ENCODE measurements at places on chromosomes 13 and 19. TPM values are rescaled to one million over a fixed set of nuclear protein-coding genes. Genes with fewer than 3 reads are reported as not detected.

ANGPTL8 gene
- not detected for total RNA-seq

CYP4F2 gene
- not detected for total RNA-seq

RFPL4A gene
- total RNA-seq: not detected

TEX26 gene
- total RNA-seq: not detected

A1BG gene
- total RNA-seq: 11.5 TPM

FGF22 gene
- not detected for total RNA-seq

SOX1 gene
- not detected for total RNA-seq

DCT gene
- total RNA-seq: 0.20 TPM

ATCAY gene
- not detected for total RNA-seq

All from smooth muscle cell of the pulmonary artery (primary cell).